Activated T-helper 17 cell treated with anti-CD3 and anti-CD28 coated beads, Interleukin-2, amount 50 U/mL, for 72 hours (primary cell): ENCODE measurements at places on chromosomes 6 and 20. TPM values are rescaled to one million over a fixed set of nuclear protein-coding genes. Genes with fewer than 3 reads are reported as not detected.

DNA sequence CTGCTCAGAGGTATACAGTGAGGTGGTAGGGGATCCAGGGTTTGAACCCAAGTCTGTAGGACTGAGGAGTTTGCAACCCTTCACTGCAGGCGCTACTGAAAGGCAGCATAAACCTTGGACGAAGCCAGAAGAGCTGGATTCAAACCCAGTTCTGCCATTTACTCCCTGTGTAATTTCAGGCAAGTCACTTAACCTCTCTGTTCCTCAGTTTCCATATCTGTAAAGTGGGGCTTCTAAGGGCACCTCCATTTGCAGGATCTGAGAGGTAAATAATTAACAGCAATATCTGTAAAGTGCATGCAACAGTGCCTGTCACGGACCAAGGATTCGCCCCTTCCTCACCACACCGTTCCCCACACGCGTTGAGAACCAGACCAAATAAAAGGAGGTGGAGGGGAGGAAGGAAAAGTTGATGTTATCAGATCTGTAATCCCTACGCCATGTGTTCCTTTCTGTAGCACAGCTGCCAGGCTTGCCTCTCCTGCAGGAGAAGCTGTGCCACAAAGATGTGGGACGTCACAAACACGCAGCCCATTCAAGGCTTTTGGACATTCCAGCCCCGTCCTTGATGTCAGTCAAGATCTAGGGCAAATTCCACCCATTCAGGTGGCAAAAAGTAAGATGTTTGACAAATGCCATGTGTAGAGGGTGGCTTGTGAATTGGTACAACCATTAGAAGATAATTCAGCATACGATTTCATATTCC is 9.8 kb downstream of the RIPOR3 start:
- no peaks in the 10 kb centered on the region for H3K27me3 ChIP-seq
- H3K36me3 ChIP-seq = no peaks in the 10 kb centered on the region

Gene MEA1
- 93.8 TPM for total RNA-seq

- H3K36me3 ChIP-seq = no peaks in the 10 kb centered on the region
- H3K4me1 ChIP-seq = no peaks in the 10 kb centered on the region
- H3K27me3 ChIP-seq = no peaks in the 10 kb centered on the region
- no peak for ATAC-seq
- no peak overlapping the region for H3K27ac ChIP-seq
Measured at GRCh38 chr6:108027594-108027993, 46.9 kb downstream of the OSTM1 start.

Gene GCNT2
- total RNA-seq = 0.73 TPM

- no peaks in the 10 kb centered on the region for H3K36me3 ChIP-seq
- no peak overlapping the region for H3K27ac ChIP-seq
- no peak for ATAC-seq
- no peak overlapping the region for H3K4me3 ChIP-seq
Measured at GRCh38 chr20:22532598-22532997, 51.8 kb downstream of the FOXA2 start.

GRCh38 chr20:40741507-40742106 is 52.6 kb upstream of the MAFB start:
- ATAC-seq = no peak
- no peak overlapping the region for H3K4me3 ChIP-seq
- H3K27me3 ChIP-seq = peaks cover 3% of the 10 kb centered on the region

Gene KHDC1
- total RNA-seq = 7.7 TPM

GRCh38 chr20:48823960-48824498 is 3.8 kb downstream of the PREX1 start:
- H3K27me3 ChIP-seq = no peaks in the 10 kb centered on the region
- peaks cover 49% of the 10 kb centered on the region for H3K4me1 ChIP-seq
- peak; percentile 79 for ATAC-seq

- H3K36me3 ChIP-seq = no peaks in the 10 kb centered on the region
- H3K27ac ChIP-seq = no peak overlapping the region
- H3K4me1 ChIP-seq = no peaks in the 10 kb centered on the region
- no peak overlapping the region for H3K4me3 ChIP-seq
Measured at GRCh38 chr6:24761193-24761835, 13.4 kb upstream of the GMNN start.

Gene VTA1
- total RNA-seq = 40.6 TPM

Gene NEURL2
- total RNA-seq = 1.7 TPM

GRCh38 chr6:52620055-52620905 is 43.4 kb upstream of the TRAM2 start:
- no peak overlapping the region for H3K4me3 ChIP-seq
- no peak overlapping the region for H3K27ac ChIP-seq
- H3K27me3 ChIP-seq = peaks cover 16% of the 10 kb centered on the region
- H3K4me1 ChIP-seq = no peaks in the 10 kb centered on the region

- peaks cover 15% of the 10 kb centered on the region for H3K27me3 ChIP-seq
- no peaks in the 10 kb centered on the region for H3K4me1 ChIP-seq
- no peak overlapping the region for H3K4me3 ChIP-seq
- H3K27ac ChIP-seq = no peak overlapping the region
- no peaks in the 10 kb centered on the region for H3K36me3 ChIP-seq
- no peak for ATAC-seq
Measured at GRCh38 chr6:88223298-88223697, 57.2 kb upstream of the CNR1 start.

DNA sequence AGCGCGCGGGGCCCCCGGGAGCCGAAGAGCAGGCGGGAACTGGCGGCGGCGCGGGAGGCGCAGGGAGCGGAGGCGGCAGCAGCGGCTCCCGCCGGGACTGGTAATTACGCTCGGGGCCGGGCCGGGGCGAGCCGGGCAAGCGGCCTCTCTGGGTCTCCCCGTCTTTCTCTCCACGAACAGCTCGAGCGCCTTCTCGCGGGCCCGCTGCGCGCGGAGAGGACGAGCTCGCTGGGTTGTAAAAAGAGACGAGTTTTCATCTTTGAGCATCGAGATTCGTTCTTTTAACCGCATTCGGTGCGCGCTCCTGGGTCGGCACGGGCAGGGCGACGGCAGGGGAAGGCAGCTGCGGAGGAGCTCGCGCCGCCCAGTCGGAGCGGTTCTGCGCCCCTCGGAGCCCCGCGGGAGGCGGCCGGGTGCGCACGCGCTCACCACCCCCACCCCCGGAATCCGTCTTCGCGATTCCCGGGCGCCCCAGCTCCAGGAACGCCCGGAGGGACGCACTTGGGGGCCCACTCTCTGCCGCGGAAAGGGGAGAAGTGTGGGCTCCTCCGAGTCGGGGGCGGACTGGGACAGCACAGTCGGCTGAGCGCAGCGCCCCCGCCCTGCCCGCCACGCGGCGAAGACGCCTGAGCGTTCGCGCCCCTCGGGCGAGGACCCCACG is 38.0 kb downstream of the YTHDF1 start:
- H3K4me3 ChIP-seq = peak overlapping the region; percentile 35
- H3K4me1 ChIP-seq = no peaks in the 10 kb centered on the region
- peaks cover 6% of the 10 kb centered on the region for H3K36me3 ChIP-seq
- ATAC-seq = no peak

DNA sequence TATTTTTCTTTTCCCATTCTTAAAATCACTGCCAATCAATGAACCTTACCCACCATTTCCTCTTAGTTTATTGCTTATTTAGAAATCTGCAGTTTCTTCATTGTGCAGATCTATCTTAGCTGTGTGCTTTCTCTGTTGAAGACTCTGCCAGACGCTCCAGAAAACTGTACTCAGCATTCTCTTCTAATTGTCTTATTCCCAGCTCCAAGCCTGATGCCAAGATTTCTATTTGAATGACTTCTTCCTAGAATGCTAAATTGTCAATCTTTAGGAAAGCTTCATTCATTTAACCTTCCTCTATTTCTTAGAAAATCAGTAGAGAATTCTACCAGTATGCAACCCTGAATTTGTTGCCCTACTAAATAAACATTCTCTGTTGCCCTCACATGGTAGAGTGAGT is 308.9 kb downstream of the KHDRBS2 start:
- H3K4me1 ChIP-seq = no peaks in the 10 kb centered on the region
- no peak overlapping the region for H3K27ac ChIP-seq
- no peak overlapping the region for H3K4me3 ChIP-seq
- H3K27me3 ChIP-seq = no peaks in the 10 kb centered on the region
- H3K36me3 ChIP-seq = no peaks in the 10 kb centered on the region
- no peak for ATAC-seq

GRCh38 chr20:59729506-59729905 is 125.2 kb downstream of the PHACTR3 start:
- no peak for ATAC-seq
- H3K27me3 ChIP-seq = peaks cover 13% of the 10 kb centered on the region
- H3K36me3 ChIP-seq = no peaks in the 10 kb centered on the region
- no peak overlapping the region for H3K4me3 ChIP-seq

- H3K4me1 ChIP-seq = peaks cover 23% of the 10 kb centered on the region
- no peak overlapping the region for H3K4me3 ChIP-seq
- no peak for ATAC-seq
- H3K36me3 ChIP-seq = peaks cover 35% of the 10 kb centered on the region
- no peak overlapping the region for H3K27ac ChIP-seq
Measured at GRCh38 chr6:16398587-16398986, 160.2 kb downstream of the GMPR start.

GRCh38 chr6:52376763-52377162 is 14.8 kb downstream of the PAQR8 start:
- ATAC-seq = no peak
- H3K36me3 ChIP-seq = peaks cover 28% of the 10 kb centered on the region
- H3K27me3 ChIP-seq = no peaks in the 10 kb centered on the region

Gene OR2B6
- 0.54 TPM for total RNA-seq

DNA sequence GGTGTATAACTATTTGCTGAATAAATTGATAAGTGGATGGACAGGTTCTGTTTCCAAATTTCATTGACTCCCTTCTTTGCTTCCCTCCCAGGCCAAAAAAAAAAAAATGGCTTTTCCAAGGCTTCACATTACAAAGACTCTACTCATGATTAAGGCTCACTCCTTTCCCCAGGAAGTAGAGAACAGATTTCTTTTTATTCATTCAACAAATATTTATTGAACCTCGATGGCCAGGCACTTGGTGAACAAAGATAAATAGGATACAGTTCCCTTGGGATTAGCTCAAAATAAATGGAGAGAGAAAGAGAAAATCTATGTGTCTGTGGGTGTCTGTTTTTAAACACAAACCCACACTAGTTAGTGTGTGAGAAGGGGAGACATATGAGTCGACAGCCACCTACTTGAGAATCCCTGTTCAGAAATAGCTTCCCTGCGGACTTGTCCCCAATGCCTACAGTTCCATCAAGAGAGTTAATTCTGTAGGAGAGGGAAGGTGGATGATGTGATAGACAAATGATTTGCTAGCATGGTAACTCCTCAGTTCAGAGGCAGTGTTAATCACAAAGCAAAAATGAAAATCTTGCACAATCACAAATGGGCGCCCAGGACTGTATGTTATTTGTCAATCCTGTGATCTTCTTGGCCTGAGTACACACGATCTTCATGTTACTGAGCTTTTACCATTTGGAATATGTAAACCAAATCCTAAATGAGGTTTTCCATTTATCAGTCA is 20.3 kb downstream of the TRAF3IP2 start:
- no peak overlapping the region for H3K4me3 ChIP-seq
- ATAC-seq = no peak

Gene EEF1A2
- 10.9 TPM for total RNA-seq

GRCh38 chr20:14142171-14142570 is 146.9 kb downstream of the MACROD2 start:
- no peak for ATAC-seq
- no peaks in the 10 kb centered on the region for H3K36me3 ChIP-seq
- H3K27me3 ChIP-seq = no peaks in the 10 kb centered on the region
- H3K27ac ChIP-seq = no peak overlapping the region

DNA sequence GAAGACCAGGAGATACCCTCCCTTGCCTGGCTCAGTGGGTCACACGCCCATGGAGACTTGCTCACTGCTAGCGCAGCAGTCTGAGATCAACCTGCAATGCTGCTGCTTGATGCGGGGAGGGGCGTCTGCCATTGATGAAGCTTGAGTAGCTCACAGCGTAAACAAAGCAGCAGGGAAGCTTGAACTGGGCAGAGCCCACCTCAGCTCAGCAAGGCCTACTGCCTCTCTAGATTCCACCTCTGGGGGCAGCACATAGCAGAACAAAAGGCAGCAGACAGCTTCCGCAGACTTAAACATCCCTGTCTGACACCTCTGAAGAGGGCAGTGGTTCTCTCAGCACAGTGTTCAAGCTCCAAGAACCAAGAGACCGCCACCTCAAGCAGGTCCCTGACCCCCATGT is 271.3 kb downstream of the ESR1 start:
- H3K27me3 ChIP-seq = peaks cover 33% of the 10 kb centered on the region
- H3K4me1 ChIP-seq = no peaks in the 10 kb centered on the region
- H3K27ac ChIP-seq = no peak overlapping the region
- no peaks in the 10 kb centered on the region for H3K36me3 ChIP-seq
- no peak for ATAC-seq
- no peak overlapping the region for H3K4me3 ChIP-seq

Gene TNFRSF21
- 0.74 TPM for total RNA-seq

Gene PKHD1
- 0.24 TPM for total RNA-seq

Gene PLAGL1
- 15.5 TPM for total RNA-seq

- no peaks in the 10 kb centered on the region for H3K4me1 ChIP-seq
- no peaks in the 10 kb centered on the region for H3K27me3 ChIP-seq
- peaks cover 14% of the 10 kb centered on the region for H3K36me3 ChIP-seq
- no peak overlapping the region for H3K27ac ChIP-seq
- peak; percentile 38 for ATAC-seq
Measured at GRCh38 chr20:16517946-16518783, 55.1 kb downstream of the KIF16B start.

GRCh38 chr6:16324606-16325225 is 86.3 kb downstream of the GMPR start:
- H3K36me3 ChIP-seq = peaks cover 63% of the 10 kb centered on the region
- no peaks in the 10 kb centered on the region for H3K27me3 ChIP-seq
- no peak for ATAC-seq
- H3K4me3 ChIP-seq = peak overlapping the region; percentile 33

- H3K27ac ChIP-seq = no peak overlapping the region
- peaks cover 27% of the 10 kb centered on the region for H3K4me1 ChIP-seq
- no peaks in the 10 kb centered on the region for H3K27me3 ChIP-seq
- no peak for ATAC-seq
- H3K36me3 ChIP-seq = no peaks in the 10 kb centered on the region
- H3K4me3 ChIP-seq = peak overlapping the region; percentile 10
Measured at GRCh38 chr6:119073307-119074051, 5.0 kb downstream of the FAM184A start.

GRCh38 chr20:13765299-13765698 is 19.4 kb downstream of the ESF1 start:
- no peaks in the 10 kb centered on the region for H3K4me1 ChIP-seq
- H3K27me3 ChIP-seq = no peaks in the 10 kb centered on the region
- peaks cover 81% of the 10 kb centered on the region for H3K36me3 ChIP-seq
- ATAC-seq = no peak

GRCh38 chr20:20411836-20412235 is 43.9 kb downstream of the INSM1 start:
- H3K4me3 ChIP-seq = peak overlapping the region; percentile 71
- H3K27me3 ChIP-seq = no peaks in the 10 kb centered on the region
- ATAC-seq = no peak
- H3K27ac ChIP-seq = peak overlapping the region; percentile 95
- H3K36me3 ChIP-seq = peaks cover 46% of the 10 kb centered on the region
- H3K4me1 ChIP-seq = peaks cover 28% of the 10 kb centered on the region
